ENCODE measurements at places on chromosomes 1 and 21.

DNA sequence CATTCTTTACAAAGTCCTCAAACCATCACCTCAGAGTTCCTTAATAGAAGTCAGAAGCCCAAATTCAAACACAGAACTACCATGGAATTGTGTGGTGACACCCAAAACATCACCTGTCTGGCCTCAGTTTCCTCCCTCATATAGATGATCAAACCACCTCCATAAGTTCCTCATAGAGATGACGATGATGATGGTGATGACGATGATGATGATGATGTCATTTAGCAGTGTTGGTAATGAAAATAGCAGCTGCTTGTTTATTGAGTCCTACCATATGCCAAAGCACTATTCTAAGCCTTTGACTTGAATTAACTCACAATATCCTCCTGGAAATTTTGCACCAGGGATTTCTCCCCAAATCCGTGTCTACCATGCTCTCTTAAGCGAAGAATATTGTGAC, 139.9 kb downstream of the PROX1 start:
- no peak for DNase-seq

- no peak for DNase-seq
These were observed 187.2 kb downstream of the TOMM20 start for GRCh38 chr1:234941321-234942011.

DNA sequence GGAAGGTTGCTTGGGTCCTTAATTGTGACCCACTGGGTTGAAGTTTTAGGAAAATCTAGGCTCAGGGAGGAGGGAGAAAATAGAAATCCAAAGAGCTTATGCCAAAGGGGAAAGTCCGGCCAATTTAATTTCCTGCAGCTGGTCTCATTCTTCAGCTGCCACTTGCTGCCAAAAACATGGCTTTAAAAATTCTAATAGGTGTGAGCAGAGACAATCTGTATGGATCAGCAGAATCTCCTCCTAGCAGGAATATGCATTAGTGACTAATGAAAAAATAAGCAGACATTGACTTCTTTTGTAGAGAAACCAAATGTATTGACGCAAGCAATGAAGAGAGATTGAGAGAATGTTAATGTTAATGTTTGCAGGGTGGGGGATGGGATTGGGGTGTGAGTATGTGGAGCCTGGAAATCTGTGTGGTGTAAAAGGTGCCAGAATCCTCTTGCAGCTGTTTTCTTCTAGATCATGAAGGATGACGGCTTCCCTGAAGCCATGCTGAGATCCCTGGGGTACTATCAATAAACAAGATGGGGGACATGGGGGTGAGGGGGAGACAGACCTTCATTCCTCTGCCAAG, 35.3 kb downstream of the VWA5B1 start:
- DNase-seq, result no peak

DNA sequence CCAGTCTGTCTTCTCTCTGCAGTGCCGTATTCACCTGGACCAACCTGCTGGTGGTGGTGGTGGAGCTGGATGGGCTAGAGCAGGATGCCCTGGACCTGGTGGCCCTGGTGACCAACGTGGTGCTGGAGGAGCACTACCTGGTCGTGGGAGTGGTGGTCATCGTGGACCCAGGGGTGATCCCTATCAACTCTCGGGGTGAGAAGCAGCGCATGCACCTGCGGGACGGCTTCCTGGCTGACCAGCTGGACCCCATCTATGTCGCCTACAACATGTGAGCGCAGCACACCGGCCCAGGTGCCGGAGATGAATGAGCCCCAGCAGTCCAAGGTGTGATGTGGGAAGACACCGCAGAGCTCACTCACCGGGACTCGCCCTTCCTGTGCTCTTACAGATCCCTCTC, 37.5 kb downstream of the S100B start:
- DNase-seq, result no peak

DNA sequence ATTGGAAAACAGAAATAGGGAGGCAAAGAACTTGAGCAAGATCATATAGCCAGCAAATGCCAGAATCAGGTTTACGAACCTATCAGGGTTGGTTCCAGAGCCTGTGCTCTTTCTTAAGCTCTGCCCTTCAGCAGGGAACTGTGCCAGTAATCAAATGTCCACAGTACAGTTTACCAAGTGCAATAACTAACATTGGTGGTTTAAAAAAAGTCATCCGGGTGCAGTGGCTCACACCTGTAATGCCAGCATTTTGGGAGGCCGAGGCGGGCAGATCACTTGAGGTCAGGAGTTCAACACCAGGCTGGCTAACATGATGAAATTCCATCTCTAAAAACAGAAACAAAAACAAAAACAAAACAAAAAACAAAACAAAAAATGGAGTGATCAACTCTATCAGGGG, 182.7 kb downstream of the LMX1A start:
- DNase-seq, result no peak

- no peak for DNase-seq
These were observed 9.7 kb downstream of the PTPN14 start for GRCh38 chr1:214541693-214542092.

GRCh38 chr1:66035616-66036245, 243.0 kb downstream of the PDE4B start:
- no peak for DNase-seq

GRCh38 chr21:42059721-42060120, 11.4 kb upstream of the UMODL1 start:
- DNase-seq, result no peak

- DNase-seq, result no peak
These were observed 54.5 kb downstream of the PRDM15 start for GRCh38 chr21:41824466-41825207.

DNA sequence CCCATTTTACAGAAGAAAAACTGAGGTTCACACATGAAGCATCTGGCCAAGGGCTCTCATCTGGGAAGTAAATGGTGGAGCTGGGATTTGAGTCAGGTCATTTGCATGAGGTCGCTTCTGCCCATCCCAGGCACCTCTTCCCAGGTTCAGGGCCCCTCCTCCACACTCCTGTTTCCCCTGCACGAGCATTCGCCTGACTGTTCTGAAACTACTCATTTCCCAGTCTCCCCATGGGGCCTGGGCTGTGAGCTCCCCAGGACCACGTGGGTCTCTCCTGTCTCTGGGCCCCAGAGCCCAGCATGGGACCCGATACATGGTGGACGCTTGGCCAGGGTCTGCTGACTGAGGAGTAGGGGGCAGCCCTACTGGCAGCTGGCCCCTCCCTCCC, 360.8 kb downstream of the MATN1 start:
- DNase-seq, result no peak

DNA sequence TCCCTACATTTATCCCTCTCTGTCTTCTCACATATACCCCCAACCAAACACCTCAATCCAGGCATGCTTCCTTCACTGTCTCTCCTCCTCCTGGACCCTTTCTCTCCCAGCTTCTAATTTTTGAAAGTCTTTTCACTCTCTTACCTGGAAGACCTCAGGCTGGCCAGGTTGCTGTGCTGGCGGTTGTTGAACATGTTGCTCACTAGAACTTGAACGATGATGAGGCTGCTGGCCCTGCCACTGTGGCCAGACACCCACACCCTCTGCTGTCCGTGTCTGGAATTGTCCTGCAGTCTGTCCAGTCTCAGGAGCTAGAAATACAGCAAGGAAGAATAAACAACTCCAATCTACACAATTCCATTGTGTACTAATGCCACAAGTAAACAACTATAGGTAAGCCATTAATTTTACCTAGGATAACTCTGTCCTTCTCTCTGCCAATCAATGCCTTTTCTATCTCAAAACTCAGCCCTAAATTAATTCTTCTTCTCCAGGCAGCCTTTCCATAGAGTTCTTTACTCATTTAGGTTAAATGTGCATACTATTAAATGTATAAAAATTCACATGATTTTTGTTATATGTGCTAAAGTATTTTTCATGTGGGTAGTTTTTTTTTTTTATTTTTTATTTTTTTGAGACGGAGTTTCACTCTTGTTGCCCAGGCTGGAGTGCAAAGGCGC, 5.1 kb upstream of the CTSK start:
- peak; percentile 61 for DNase-seq

- DNase-seq, result no peak
These were observed 144.0 kb downstream of the PGBD5 start for GRCh38 chr1:230282157-230282556.

- no peak for DNase-seq
These were observed 450.0 kb downstream of the USP25 start for GRCh38 chr21:16179773-16180172.

GRCh38 chr1:159468321-159468720, 28.8 kb downstream of the OR10J1 start:
- no peak for DNase-seq

- DNase-seq, result no peak
These were observed 259.9 kb downstream of the FAF1 start for GRCh38 chr1:50700214-50700613.

GRCh38 chr1:82197606-82198005, 396.9 kb downstream of the ADGRL2 start:
- no peak for DNase-seq

- peak; percentile 14 for DNase-seq
These were observed 35.4 kb downstream of the UBE2G2 start for GRCh38 chr21:44766014-44766817.

- DNase-seq, result no peak
These were observed 13.8 kb upstream of the FNBP1L start for GRCh38 chr1:93434088-93434487.

GRCh38 chr1:178961331-178961730, 64.4 kb upstream of the FAM20B start:
- DNase-seq, result no peak

GRCh38 chr1:116308276-116308675, 64.8 kb upstream of the ATP1A1 start:
- DNase-seq, result no peak

GRCh38 chr1:46130121-46130520, 2.3 kb downstream of the PIK3R3 start:
- DNase-seq, result no peak

- DNase-seq, result no peak
These were observed 92.7 kb downstream of the LRRC8C start for GRCh38 chr1:89725631-89726030.

- no peak for DNase-seq
These were observed 198.7 kb upstream of the PLD5 start for GRCh38 chr1:242723044-242723716.

- no peak for DNase-seq
These were observed 46.4 kb upstream of the RGS1 start for GRCh38 chr1:192529031-192529755.

- DNase-seq, result no peak
These were observed 87.0 kb downstream of the SIPA1L2 start for GRCh38 chr1:232542633-232543593.

- DNase-seq, result peak; percentile 26
These were observed 31.1 kb upstream of the MTF1 start for GRCh38 chr1:37890378-37891014.

DNA sequence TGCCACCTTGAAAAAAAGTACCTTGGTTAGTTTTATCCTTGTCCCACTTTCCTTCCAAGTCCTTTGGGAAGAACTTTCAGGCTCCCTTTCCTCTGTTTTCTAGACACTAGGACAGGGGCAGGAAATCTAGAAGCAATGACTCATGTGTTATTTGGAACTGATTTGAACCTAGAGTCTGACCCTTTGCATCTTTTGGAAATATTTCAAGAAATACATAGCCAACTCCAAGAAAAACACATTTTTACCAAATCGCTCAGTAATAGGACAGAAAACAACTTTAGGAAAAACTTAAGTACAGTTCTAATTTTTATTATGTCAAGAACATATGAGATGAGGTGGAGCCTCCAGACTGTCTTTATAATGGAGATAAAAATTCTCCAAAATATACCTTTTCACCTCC, 292.4 kb downstream of the PTBP2 start:
- peak; percentile 4 for DNase-seq

- no peak for DNase-seq
These were observed 597.3 kb upstream of the PLXNA2 start for GRCh38 chr1:208841436-208841835.

DNA sequence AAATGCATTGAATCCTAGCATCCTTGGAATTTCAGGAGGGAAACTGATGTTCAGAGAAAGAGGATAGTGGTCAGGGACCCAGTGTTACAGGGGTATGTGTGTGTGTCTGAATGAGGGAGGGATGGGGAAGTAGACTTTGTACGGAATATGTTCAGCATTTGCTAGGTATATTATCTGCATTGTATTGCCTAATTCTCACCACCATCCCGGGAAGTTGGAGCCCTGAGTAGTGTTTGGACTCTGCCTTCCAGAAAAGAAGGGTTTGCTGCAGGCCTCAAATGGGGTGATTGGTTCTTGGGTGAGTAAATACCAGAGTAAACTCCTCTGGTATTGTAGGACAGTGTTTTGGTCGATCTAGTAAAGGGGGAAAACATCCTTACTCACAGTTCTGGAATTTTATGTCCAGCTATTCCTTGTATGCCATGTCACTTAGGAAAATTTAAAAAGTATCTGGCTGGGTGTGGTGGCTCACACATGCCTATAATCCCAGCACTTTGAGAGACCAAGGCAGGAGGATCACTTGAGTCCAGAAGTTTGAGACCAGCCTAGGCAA, 7.1 kb upstream of the ZNF496 start:
- DNase-seq, result no peak

Measured in mammary epithelial cell (primary cell).